Spinal cord (tissue), 10 donors: ENCODE measurements at places on chromosomes 7 and 10. TPM values are rescaled to one million over a fixed set of nuclear protein-coding genes. Genes with fewer than 3 reads are reported as not detected.

DNA sequence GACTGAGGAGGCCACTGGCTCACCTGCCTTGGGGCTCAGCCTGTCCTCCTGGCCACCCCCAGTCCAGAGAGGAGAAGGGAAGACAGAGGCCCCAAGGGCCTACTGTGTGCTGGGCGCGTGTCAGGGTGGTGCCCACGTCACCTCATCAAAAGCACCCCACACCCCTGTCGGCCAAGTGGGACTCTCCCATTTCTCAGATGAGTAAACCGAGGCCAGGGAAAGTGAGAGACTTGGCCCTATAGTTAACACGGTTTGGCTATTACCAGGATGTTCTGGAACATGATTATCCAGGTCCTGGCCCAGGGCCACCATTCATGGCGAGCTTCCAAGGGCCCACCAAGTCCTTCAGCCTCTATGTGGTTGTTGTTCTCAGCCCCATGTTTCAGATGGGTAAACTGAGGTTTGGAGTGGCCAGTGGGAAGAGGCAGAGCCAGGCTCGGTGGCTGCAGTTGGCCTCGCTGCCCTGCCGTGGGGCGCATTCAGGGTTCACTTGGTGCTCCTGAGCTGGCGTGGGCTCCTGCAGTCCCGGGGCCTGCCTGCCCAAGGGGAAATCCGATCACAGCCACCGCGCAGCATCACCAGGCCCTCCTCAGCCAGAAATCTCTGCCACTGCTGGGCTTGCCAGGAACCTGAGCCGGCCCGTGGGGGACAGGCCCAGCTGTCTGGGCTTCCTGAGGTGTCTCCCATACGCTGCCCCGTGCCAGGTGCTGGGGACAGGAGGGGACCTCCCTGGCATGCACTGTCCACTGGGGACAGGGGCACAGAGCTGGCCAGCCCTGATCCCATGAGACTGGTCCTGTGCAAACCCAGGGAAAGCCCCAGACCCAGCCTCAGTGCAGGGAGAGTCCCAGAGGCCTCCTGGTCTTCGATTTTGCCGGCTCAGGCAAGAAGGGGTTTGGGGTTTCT, 117.7 kb upstream of the TNRC18 start:
- no peaks in the 10 kb centered on the region for H3K27me3 ChIP-seq
- DNase-seq: no peak
- H3K27ac ChIP-seq: no peak overlapping the region
- no peak overlapping the region for H3K4me3 ChIP-seq

DNA sequence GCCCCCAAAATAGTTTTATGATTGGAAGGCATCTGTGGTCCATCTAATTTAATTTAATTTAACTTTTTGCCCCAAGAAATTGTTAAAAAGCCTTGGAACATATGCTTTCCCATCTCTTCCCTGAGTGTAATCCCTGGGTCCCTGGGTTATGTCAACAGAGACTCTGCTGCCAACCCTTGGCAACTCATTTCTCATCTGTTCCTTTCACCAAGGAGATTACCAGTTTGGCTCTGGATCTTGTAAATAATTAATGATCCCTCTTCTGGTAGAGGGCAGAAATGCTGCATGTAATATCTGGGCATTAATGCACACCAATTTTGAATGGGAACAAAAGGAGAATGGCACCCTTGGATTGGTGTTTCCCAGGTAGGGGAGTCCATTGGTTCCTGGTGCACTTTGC, 514.2 kb downstream of the CCSER2 start:
- H3K4me3 ChIP-seq: no peak overlapping the region
- H3K27me3 ChIP-seq: no peaks in the 10 kb centered on the region
- no peaks in the 10 kb centered on the region for H3K36me3 ChIP-seq

- no peak for DNase-seq
- no peaks in the 10 kb centered on the region for H3K36me3 ChIP-seq
- no peaks in the 10 kb centered on the region for H3K4me1 ChIP-seq
- no peaks in the 10 kb centered on the region for H3K27me3 ChIP-seq
Observed at GRCh38 chr10:88672041-88672440, 7.8 kb downstream of the LIPF start.

GRCh38 chr7:120431016-120431415, 158.0 kb downstream of the KCND2 start:
- H3K36me3 ChIP-seq: no peaks in the 10 kb centered on the region
- H3K4me1 ChIP-seq: no peaks in the 10 kb centered on the region
- no peak overlapping the region for H3K27ac ChIP-seq
- no peaks in the 10 kb centered on the region for H3K27me3 ChIP-seq
- DNase-seq: no peak
- H3K4me3 ChIP-seq: no peak overlapping the region

DNA sequence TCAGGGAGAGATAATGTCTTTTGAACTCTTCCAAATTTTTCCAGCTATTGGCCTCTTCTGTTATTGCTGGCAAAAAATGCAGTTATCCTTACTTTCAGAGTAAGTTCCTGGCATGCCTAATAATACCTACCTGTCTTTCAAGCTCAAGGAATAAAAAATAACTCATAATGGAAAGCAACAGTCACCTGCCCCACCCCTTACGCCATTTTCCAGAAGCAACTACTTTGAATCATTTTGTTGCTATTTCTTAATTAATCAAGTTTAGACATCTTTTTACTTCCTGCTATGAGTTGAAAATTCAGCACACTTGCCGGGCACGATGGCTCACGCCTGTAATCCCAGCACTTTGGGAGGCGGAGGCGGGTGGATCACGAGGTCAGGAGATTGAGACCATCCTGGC, 23.0 kb upstream of the CDK13 start:
- H3K4me1 ChIP-seq: no peaks in the 10 kb centered on the region
- H3K4me3 ChIP-seq: no peak overlapping the region
- H3K36me3 ChIP-seq: no peaks in the 10 kb centered on the region

DNA sequence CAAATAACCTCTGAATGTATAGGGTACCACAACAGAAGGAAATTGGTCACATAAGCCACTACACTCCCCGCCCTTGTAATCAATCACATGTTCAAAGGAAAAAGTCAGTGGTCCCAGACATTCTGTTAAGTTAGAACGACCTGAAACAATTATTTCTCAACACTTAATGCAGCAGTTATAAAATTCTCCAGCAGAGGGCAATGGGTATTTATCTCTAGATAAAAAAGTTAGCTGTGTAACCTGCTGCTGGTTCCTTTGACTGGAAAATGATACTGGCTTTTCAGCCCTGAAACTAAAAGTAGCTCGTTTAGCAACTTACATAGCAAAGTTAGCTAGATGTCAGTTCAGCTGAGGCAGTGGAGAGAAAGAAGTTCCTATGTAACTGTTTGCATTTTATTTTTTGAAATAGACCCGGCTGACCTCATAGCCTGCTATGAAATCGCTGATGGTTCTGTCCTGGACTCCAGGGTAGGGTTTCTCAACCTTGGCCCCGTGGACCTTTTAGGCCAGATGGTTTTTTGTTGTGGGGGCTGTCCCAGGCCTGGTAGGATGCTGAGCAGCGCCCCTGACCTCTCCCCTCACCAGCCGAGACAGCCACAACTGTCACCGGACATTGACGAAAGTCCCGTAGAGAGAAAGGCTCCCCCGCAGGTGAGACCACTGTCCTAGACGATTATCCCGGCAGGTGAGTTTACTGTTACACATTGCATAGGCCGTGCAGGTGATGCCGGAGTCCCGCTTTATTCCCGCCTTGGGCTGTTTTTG, 40.2 kb upstream of the PROSER2 start:
- peak; percentile 35 for DNase-seq
- H3K36me3 ChIP-seq: no peaks in the 10 kb centered on the region
- no peak overlapping the region for H3K4me3 ChIP-seq
- no peak overlapping the region for H3K27ac ChIP-seq
- H3K27me3 ChIP-seq: no peaks in the 10 kb centered on the region
- H3K4me1 ChIP-seq: no peaks in the 10 kb centered on the region

- H3K27ac ChIP-seq: no peak overlapping the region
- H3K36me3 ChIP-seq: peaks cover 52% of the 10 kb centered on the region
- H3K27me3 ChIP-seq: no peaks in the 10 kb centered on the region
- H3K4me1 ChIP-seq: no peaks in the 10 kb centered on the region
- DNase-seq: no peak
Observed at GRCh38 chr10:119431034-119431772, 111.3 kb downstream of the RGS10 start.

- H3K27me3 ChIP-seq: no peaks in the 10 kb centered on the region
- H3K4me3 ChIP-seq: no peak overlapping the region
- peaks cover 18% of the 10 kb centered on the region for H3K4me1 ChIP-seq
- H3K27ac ChIP-seq: no peak overlapping the region
Observed at GRCh38 chr7:158431941-158432347, 155.7 kb downstream of the PTPRN2 start.

- H3K27me3 ChIP-seq: no peaks in the 10 kb centered on the region
- H3K27ac ChIP-seq: no peak overlapping the region
- H3K4me1 ChIP-seq: peaks cover 17% of the 10 kb centered on the region
- no peak for DNase-seq
- peaks cover 46% of the 10 kb centered on the region for H3K36me3 ChIP-seq
Observed at GRCh38 chr7:5484921-5485320, 61.3 kb upstream of the TNRC18 start.

DNA sequence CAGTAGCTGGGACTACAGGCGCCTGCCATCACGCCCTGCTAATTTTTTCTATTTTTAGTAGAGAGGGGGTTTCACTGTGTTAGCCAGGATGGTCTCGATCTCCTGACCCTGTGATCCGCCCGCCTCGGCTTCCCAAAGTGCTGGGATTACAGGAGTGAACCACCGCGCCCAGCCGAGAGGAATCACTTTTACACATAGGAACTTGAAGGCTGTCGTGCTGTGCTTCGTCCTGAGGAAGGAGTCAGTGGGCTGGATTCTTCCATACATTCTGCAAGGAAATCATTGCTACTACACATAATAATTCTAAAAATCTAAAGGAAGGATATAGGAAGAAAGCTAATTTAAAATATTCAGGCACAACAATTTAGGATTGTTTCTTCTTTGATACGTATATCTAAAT, 48.8 kb upstream of the ZPBP start:
- H3K4me3 ChIP-seq: no peak overlapping the region
- no peak for DNase-seq
- no peaks in the 10 kb centered on the region for H3K27me3 ChIP-seq
- no peaks in the 10 kb centered on the region for H3K36me3 ChIP-seq
- no peak overlapping the region for H3K27ac ChIP-seq

DNA sequence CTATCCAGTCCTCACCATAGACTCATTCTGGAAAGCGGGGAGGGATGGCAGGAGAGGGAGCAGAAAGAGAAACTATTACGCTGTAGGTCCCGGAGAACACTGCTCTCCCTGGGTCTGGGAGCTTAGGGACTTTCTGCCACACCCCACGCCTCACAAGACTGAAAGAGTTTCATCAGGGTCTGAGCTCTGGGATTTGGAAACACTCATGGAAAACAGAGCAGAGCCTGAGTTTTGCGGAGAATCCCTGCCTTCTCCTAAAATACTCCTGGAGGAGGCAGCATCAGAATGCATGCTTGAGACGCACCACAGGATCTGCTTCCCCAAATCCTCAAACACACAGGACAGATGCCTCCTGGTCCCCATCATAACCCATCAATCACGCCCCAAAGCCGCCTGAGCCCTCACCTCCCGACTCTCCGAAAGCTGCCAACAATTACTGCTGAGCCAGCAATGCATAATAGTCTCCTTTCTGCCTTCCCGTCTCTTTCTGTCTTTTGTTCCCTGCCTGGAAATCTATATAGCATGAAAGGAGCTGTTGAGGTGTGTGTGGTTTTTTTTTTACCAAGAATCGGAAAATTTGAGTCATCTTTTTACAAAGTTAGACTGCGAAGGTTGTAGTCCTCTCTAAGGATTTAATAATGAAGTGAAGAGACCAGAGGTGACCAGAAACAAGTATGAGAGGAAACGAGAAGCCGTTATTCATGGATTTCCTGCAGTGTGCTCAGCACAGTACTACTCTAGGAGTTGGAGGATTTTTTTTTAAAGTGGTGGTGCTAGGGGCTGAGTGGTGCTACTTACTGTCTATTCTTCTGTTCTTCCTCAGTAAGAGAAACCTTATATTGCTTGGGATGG, 37.7 kb downstream of the ASB13 start:
- peak overlapping the region; percentile 75 for H3K27ac ChIP-seq
- no peaks in the 10 kb centered on the region for H3K27me3 ChIP-seq
- H3K4me1 ChIP-seq: peaks cover 8% of the 10 kb centered on the region
- H3K4me3 ChIP-seq: peak overlapping the region; percentile 21

GRCh38 chr7:129990403-129991192, 37.8 kb upstream of the UBE2H start:
- no peak overlapping the region for H3K4me3 ChIP-seq
- no peaks in the 10 kb centered on the region for H3K27me3 ChIP-seq
- H3K4me1 ChIP-seq: peaks cover 10% of the 10 kb centered on the region
- DNase-seq: no peak

GRCh38 chr10:126384269-126384873, 3.9 kb downstream of the ADAM12 start:
- peaks cover 13% of the 10 kb centered on the region for H3K27me3 ChIP-seq
- H3K27ac ChIP-seq: no peak overlapping the region
- DNase-seq: no peak
- no peaks in the 10 kb centered on the region for H3K36me3 ChIP-seq
- H3K4me3 ChIP-seq: no peak overlapping the region

- no peaks in the 10 kb centered on the region for H3K36me3 ChIP-seq
- no peaks in the 10 kb centered on the region for H3K4me1 ChIP-seq
- no peak for DNase-seq
- H3K27me3 ChIP-seq: no peaks in the 10 kb centered on the region
Observed at GRCh38 chr7:119905495-119905894, 367.5 kb upstream of the KCND2 start.

DNA sequence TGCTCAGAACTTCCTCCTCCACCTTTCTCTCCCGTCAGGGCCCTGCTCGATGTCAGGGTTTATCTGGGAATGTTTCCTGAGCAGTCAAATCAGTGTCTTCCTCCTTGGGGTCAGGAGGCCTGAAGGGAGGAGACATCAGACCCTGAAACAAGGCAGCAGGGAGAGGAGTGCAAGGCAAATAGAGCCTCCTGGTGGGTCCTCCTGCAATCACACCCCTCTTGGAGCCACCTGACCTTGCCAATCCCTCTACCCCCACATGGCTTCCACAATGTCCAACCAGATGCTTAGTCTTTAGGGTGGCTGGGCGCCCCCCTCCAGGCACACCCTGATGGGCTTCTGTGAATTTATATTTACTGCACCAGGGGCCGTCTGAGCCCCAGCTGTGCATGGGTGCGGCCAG, 12.2 kb downstream of the GPR26 start:
- peaks cover 32% of the 10 kb centered on the region for H3K36me3 ChIP-seq
- H3K27me3 ChIP-seq: peaks cover 2% of the 10 kb centered on the region
- no peak for DNase-seq
- H3K4me1 ChIP-seq: no peaks in the 10 kb centered on the region
- no peak overlapping the region for H3K4me3 ChIP-seq

- H3K4me1 ChIP-seq: peaks cover 37% of the 10 kb centered on the region
- no peak overlapping the region for H3K4me3 ChIP-seq
- no peak overlapping the region for H3K27ac ChIP-seq
- no peaks in the 10 kb centered on the region for H3K36me3 ChIP-seq
- DNase-seq: no peak
Observed at GRCh38 chr10:110457851-110458250, 39.9 kb upstream of the DUSP5 start.

The PAPSS2 gene
- 8.8 TPM for polyA plus RNA-seq

The UCMA gene
- 0.42 TPM for polyA plus RNA-seq

The HHEX gene
- 8.8 TPM for polyA plus RNA-seq

The DGKB gene
- polyA plus RNA-seq: 25.3 TPM

The FAM221A gene
- 20.6 TPM for polyA plus RNA-seq

The MKX gene
- polyA plus RNA-seq: 2.3 TPM

The PRKCQ gene
- polyA plus RNA-seq: 10.9 TPM

The TFPI2 gene
- 3.6 TPM for polyA plus RNA-seq

The CALCR gene
- polyA plus RNA-seq: 1.1 TPM

The KLLN gene
- polyA plus RNA-seq: 0.81 TPM

The OSBPL3 gene
- 6.0 TPM for polyA plus RNA-seq

The BICC1 gene
- 9.7 TPM for polyA plus RNA-seq

The CDH23 gene
- 21.5 TPM for polyA plus RNA-seq
